Body of pancreas (tissue), 4 donors: ENCODE measurements at places on chromosomes 13 and 19. TPM values are rescaled to one million over a fixed set of nuclear protein-coding genes. Genes with fewer than 3 reads are reported as not detected.

DNA sequence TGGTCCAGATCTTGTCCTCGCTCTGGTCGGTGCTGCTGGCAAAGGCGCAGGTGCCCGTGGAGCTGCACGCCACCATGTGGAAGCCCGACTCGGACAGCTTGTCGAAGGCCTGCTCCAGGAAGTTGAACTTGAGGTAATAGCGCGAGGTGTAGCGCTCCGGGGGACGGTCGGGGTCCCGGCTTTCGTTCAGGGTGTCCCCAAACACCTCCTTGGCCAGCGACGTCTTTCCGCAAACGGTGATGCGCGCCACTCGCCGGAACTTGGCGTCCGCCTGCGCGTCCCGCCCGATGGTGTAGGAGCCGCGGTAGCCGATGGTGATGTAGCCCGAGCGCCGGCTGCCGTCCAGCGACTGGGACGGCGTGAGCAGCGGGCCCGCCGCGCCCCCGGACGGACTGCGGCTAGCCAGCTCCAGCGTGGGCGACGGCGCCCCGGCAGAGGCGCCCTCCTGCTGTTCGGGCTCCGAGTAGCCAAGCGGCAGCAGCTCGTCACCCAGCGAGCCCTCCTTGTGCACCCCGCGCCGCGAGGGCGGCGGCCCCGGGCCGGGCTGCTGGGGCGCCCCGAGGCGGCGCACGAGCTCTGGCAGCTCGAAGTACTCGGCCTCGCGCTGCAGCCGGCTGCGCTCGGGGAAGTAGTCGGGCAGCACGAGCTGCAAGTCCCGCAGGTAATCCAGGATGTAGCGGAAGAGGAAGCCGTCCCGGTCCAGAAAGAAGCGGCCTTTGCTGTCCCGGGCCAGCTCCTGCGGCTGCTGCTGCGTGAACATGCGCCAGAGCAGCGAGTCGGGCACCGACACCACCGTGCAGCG is 801 bp downstream of the KCTD12 start:
- DNase-seq: peak; percentile 60

DNA sequence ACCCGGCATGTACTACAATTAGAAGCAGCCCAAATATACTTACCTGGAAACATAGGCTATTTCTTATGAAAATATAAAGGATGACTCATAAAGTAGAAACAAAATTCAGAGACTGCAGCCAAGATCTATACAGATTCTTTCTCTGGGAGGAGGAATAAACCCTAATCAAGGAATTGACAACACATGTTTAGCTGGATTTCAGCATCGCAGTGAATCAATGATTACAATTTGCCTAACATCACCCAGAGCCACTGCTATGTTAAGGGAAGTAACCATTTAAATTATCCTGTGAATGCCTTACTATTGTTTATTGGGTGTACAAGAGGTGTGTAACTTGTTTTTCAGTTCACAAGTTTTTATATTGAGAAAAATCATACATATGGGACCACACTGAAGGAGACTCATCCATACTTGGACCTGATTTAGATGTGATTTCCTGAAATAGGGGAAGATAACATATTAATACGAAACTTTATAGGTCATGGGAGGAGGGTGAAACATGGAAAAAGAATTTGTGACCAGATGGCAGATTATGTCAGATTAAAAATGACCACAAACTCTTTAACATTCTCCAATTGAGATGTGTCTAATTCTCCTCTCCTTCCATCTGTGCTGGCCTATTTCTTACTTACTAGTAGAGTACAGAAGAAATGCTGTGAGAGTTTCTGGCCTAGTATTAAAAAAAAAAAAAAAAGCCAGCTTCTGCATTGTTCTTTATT is 1168.4 kb downstream of the SLITRK1 start:
- DNase-seq: no peak

DNA sequence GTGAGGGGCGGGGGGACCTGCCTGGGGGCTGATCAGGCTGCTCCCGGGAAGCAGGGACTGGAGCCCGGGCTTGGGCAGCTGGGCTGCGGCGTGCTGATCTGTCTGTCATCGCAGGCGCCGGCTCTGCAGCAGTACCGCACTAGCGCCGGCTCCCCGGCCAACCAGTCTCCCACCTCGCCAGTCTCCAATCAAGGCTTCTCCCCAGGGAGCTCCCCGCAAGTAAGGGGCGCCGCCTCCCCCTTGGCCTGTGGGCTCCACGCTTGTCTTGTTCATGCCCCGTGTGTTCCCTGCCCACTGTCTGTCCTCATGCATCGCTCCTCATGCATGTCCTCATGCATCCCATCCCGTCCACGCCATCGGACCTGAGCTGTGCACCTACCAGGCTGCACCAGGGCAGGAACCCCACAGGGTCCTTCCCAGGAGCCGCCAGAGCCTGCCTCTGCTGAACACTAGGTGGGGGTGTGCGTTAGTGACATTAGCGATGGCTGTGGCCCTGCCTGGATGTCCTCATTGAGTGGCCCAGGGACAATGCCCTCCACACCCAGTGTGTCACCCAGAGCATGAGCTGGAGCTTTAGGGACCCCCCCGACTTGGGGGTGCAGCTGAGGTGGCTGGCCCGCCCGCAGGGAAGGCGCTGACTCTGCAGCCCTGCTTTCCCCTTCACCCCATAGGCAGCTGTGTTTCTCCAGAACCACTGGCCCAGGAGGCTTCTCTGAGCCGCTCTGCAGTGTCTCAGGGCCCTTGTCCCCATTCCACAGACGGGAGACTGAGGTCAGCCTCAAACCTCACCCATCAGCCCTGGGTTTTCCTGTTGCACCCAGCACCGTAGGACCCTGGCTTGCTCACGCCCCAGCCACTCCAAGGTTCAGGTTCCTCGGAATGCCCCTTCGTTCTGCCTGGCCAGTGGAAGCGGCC is 19.5 kb downstream of the COMP start:
- DNase-seq: no peak

DNA sequence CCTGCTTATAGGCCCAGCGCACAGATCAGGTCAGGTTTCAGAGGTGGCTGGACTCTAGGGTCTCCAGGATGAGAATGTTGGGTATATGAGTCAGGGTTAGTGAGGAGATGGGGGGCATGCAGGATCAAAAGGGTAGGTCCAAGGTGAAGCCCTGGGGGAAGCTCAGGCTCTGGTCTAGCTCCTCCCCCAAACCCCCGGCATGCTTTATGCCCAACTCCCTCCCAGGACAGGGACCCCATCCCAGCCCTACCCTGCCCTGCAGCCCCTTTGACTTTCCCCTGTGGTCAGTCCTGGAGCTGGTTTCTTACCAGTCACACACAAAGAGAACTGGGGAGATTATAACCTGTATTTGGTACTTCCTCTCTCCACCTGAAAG is 9.8 kb upstream of the CEACAM18 start:
- DNase-seq: no peak

- DNase-seq: no peak
Measured at GRCh38 chr19:988510-988909, 4.4 kb downstream of the WDR18 start.

GRCh38 chr13:33832872-33833271 is 14.9 kb downstream of the RFC3 start:
- DNase-seq: no peak

DNA sequence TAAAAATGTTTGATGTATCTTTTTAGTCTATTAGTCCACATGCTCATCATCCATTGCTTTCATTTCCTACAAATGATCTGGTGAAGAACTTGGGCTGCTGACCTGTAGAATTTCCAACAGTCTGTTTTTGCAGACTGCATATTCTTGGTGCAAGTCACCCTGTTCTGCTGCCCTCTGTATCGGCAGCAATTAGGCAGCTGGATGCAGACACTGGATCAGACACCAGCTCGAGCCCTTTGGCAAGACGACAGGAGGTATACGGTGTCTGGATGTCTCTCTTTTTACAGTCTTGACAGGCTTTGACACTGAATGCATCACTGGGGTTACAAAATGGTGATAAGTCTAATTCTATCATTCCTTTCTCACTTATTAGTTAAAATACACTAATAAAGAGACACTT is 21.8 kb downstream of the MTRF1 start:
- DNase-seq: no peak

DNA sequence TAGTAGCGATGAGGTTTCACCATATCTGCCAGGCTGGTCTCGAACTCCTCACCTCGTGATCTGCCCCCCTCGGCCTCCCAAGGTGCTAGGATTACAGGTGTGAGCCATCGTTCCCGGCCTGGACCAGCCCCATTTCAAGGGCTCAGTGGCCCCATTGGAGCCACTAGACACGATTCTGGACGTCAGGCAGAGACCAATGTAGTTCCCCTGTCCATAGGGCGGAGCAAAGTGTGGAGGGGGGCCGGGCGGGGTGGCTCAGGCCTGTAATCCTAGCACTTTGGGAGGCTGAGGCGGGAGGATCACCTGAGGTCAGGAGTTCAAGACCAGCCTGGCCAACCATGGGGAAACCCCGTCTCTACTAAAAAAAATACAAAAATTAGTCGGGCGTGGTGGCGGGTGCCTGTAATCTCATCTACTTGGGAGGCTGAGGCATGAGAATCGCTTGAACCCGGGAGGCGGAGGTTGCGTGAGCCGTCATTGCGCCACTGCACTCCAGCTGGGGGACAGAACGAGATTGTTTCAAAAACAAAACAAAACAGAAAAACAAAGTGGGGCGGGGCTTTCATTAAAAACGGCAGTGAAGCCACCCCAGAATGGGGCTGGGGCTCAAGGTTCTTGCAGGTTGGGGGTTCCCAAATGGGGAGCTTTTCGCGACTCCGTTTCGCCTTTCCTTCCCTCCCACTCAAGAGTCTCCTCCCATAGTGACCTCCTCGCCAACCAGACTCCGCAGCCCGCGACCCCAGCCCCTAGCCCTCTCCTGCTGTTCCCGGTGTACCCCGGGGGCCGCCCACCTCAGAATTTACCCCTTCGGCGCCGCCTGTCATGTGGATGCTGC is 758 bp upstream of the TECR start:
- peak; percentile 22 for DNase-seq

DNA sequence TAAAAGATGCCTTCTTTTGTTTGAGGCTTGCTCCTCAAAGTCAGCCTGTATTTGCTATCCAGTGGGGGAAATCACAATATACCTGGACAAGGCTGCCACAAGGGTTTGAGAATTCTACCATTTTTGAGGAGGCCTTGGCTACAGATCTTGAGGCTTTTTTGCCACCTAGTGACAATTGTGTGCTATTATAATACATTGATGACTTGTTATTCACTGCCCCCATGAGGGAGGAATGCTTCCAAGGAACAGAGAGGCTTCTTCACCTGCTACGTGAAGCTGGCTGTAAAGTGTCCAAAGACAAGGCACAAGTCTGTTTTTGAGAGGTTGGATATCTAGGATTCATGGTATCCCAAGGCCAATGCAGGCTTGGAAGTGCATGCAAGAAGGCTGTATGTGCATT is 72.5 kb downstream of the ZNF708 start:
- DNase-seq: no peak

CLEC4G gene
- total RNA-seq: 6.6 TPM

DLL3 gene
- total RNA-seq: not detected

CEACAM16 gene
- total RNA-seq: 0.33 TPM

TMPRSS9 gene
- total RNA-seq: not detected

SPTBN4 gene
- 1.8 TPM for total RNA-seq

DOCK9 gene
- 73.5 TPM for total RNA-seq
